ENCODE measurements at places on chromosomes 3 and 15.

GRCh38 chr15:87703327-87704111, 553.0 kb downstream of the NTRK3 start:
- no peak for DNase-seq

- no peak for DNase-seq
Observed at GRCh38 chr15:41985236-41986160, 13.1 kb upstream of the EHD4 start.

DNA sequence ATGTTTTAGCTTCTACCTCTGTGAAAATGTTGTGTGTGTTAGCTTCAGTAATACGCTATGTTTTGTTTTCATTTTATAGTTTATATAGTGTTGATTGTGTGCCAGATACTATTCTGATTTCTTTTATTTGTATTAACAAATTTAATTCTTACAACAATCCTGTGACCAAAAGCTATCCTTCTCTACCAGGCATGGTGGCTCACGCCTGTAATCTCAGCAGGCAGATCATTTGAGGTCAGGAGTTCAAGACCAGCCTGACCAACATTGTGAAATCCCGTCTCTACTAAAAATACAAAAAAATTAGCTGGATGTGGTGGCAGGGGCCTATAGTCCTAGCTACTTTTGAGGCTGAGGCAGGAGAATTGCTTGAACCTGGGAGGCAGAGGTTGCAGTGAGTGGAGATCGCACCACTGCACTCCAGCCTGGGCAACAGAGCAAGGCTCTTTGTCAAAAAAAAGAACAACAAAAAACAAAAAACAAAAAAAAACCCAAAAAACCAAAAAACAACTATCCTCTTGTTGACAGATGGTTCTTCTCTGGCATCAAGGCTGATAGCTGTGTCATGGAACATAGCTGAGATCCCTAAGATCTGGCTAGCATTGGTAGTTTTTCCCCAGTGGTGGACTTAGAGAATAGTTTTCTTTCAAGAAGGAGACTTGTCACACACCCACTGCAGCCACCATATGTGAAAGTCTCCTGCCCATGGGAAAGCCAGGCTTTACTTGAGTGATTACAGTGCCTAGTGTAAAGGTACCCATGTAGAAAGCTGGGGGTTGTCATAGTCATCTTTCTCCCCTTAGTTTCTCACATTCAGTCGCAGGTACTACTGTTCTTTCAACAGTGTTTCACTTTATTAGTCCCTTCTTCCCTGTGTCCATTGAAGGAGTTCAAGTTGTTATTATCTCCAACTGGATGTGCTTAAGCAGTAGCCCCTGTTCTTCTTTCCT, 116.5 kb downstream of the UBE2E2 start:
- no peak for DNase-seq

DNA sequence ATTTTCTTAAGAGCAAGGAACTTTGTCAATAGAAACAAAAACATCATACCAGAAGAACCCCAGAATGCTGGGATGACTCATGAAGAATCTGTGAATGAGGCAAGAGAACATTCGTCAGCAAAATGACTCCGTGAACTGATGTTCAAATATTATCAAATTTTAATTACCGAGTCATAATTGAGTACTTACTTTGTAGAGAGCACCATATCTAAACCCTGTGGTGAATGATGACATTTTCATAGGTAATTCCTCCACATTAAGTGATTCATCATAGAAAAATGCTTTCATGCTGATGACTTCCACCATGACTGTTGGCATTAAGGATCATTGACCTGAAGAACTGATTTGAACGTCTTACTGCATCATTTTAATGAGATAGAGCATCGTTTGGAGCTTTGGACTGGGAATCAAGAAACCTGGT, 56.3 kb downstream of the PPARG start:
- DNase-seq, result no peak

DNA sequence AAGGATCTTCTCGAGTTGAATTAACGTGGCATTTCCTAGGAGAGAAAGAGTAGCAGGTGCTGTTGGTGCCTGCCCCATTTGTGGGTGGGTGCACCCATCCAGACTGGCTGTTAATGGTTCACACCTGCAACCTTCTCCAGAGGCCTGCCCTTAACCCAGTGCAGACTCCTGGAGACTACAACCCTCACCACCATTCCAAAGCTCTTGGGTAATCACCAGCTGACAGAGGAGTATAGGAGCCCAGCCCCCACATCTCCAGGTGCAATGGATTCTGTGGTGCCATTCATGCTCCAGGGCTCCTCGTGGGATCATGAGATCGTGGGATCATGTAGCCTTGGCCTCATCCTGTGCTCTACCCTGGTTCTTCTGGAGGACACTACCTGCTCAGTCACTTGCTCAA, 60.2 kb downstream of the SEMA5B start:
- DNase-seq, result no peak

DNA sequence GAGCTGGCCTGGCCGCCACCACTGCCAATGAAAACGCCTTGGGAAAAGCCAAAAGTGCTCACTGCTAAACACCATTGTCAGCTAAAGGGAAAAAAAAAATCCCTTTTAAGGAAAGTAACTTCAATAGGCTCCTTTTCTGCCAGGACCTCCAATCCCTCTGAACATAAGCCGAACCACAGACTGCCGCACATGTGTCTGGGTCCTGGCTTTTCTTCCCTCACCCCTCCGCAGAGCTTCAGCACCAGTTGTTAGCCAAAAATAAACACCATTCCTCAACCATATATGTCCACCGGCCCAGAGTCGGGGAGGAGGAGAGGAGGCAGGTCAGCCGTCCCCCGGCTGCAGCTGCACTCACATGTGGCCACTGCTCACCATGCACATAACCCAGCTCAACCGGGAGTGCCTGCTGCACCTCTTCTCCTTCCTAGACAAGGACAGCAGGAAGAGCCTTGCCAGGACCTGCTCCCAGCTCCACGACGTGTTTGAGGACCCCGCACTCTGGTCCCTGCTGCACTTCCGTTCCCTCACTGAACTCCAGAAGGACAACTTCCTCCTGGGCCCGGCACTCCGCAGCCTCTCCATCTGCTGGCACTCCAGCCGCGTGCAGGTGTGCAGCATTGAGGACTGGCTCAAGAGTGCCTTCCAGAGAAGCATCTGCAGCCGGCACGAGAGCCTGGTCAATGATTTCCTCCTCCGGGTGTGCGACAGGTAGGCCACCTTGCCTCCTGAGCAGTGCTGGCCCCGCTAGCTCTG, at the start of gene FBXL22:
TSS of gene FBXL22 (plus strand) at position 350 of the 753 bp plus-strand sequence. CDS start at position 356, 6 bp downstream.
- no peak for DNase-seq

- no peak for DNase-seq
Observed at GRCh38 chr15:101169495-101170071, 82.3 kb downstream of the CHSY1 start.

DNA sequence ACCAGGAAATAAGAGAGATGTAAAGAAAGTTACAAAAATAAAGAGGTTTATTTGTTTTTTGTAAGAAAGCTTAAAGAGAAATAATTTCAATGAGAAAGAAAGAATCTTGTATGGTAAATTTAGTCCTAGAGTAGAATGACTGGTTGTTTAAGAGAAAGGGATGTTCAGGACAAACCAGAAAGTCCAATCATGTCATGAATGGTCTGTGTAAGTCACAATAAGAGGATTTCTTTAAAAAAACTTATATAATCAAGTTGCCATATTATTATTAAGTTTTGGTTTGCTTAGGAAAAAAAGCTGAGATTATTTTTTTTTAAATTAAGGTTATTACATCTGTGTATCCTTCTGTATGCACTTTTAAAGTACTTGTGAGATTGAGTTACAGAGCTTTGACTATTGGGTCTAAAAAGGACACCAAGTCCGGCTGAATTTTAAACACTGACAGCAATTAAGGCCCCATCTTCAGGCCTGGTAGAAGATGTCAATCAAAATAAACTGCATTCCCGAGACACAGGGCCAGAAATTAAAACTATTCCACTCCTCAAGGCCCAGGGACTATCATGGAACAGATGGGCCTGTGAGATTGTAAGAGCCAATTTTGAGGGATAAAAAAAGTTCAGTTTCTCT, 12.2 kb downstream of the ERICH6 start:
- DNase-seq, result no peak

DNA sequence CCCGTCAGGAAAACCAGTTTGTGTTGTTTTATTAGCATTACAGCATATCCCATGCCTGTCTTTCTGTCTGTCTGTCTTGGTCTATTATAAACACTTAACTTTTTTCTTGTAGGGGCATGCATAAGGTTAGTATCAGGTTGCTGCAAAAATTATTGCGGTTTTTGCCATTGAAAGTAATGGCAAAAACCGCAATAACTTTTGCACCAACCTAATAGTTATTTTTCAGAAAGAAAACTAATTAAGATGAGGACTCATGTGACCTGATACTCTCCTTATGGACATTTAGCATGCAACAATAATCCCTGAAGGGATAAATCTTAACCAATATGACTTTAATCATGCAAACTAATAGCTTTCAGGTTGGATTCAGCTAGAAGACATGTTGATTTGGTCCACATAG, 326.7 kb upstream of the SUCLG2 start:
- no peak for DNase-seq

- DNase-seq, result peak; percentile 10
Observed at GRCh38 chr15:70023064-70023768, 74.5 kb downstream of the TLE3 start.

DNA sequence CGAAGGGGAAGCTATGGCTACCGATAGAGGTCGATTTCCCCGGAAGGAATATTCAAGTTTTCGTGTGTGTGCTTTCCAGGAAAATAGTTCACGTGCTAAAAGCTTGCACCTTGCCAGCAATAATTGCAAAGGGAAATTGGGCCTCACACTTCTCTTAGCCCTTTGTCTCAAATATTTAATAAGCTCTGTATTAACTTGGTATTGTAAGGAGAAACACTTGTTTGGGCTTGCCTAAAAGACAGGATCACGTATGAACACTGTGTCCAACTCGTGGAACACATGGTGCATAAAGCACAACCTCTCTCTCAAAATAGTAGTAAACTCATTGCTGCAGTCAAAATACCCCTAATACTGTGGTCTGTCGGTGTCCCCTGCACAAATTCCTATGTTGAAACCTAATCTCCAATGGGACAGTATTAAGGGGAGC, 352 bp upstream of the TMF1 start:
- DNase-seq, result no peak

- no peak for DNase-seq
Observed at GRCh38 chr3:4655145-4656045, 162.2 kb downstream of the ITPR1 start.

GRCh38 chr3:141875893-141876380, 506 bp upstream of the ATP1B3 start:
- no peak for DNase-seq

DNA sequence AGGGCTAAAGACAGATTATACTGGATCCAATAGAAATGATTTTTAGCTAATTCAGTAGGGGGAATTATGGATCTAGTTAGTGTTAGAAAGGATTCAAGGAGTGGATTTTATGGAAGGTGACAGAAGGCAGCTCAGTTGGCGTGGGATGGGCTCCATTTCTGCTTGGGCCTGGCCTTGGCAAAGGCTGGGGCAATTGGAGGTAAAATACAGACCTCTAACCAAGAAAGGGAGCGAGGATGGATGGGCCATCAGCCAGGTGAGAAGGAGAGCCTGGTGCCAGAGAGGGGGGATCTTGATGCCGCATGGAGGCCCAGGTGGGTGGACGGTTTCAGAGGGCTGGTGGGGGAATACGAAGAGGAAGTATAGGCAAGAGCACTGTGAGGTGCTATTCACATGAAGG, 40.7 kb upstream of the TRA2B start:
- DNase-seq, result no peak

- no peak for DNase-seq
Observed at GRCh38 chr3:100163787-100164186, 49.5 kb upstream of the FILIP1L start.

DNA sequence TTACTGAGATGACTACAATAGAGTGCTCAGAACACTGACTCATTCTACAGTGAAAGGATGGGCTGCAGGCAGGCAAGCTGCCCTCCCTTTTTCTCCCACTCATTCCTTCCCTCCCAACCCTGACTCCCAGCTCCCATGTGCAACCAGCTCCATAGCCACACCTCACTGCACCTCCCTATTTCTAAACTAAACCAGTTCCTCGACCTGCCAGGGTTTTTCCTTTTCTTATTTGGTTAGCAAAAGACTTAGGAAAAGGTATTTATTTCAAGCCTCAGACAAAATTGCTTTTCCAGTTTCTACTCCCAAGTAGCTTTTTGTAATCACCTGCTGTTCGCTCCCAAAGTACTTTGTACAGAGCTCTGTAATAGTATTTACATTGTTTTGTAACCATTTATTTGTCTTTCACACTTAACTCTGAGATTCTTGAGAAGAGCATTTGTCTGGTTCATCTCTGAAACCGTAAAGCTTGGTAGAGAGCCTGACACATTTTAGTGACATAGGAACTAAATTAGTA, 2.2 kb downstream of the AADAC start:
- DNase-seq, result peak; percentile 9

GRCh38 chr3:65850261-65850660, 188.5 kb downstream of the MAGI1 start:
- DNase-seq, result no peak

DNA sequence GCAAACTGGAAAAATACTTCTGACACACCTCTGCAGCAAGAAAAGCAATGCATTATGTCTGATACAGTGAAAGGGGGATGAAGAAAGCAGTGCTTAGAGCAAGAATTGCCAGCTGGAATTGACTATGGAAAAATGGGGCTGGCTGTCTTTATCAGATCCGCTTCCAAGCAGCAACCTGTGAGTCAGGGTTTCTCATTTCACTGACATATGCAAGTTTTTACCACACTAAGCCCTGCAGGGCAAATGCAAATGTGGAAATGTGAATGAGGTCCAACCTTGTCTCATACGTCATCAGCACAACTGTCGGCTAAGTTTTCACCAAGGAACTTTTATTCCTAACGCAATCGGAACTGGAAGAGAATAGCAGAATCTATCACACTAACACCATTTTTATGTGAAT, 172.5 kb upstream of the GADL1 start:
- no peak for DNase-seq

DNA sequence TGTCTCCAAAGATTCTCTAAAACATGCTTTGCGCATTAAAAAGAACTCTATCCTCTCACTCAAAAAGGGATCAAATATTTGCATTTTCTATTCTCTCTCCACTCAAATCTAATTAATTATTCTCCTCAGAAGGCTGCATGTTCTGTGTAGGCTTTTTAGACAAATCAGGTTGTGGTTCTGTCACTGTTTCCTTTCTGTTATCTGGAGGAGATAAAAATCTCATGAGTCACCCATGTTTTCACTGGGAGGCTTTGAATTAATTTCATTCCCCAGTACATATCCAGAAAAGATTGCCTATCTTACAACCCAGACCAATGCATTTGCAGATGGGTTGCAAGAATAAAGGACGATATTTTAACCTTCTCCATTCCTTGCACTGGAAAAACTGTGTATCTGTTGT, 446.5 kb downstream of the GRM7 start:
- no peak for DNase-seq

GRCh38 chr3:79973482-79973881, 205.7 kb upstream of the ROBO1 start:
- DNase-seq, result no peak

Data from NCI-H748 treated with DMSO at 0.1 percent for 48 hours (cell line).